ENCODE measurements at places on chromosomes 5 and 9.
A peak's percentile ranks its signal among the peaks of the same experiment; 100 is the strongest.

DNA sequence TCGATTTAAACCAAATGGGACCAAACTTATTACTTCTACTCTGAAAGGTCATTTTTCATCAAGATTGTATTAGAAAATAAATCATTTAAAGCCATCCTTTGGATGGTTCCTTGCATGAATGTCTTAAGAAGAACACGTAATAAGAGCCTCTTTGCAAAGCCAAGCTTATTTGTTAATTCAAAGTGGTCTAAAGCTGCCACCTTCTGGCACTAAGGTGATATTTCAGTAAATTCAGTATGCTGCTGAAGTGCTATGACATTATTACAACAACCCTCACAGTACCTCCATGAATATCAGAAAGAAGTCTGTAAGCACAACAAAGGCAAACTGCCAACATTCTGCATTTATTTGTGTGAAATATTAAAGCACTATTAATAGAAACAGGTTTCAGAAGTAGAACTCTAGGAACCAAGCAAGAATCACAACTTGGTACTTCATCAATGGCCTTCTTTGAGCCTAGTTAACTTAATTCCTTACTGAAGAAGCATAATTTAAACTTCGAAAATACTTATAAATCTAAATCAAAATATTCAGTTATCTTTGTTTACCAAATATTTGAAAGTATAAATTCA, 53.1 kb upstream of the TYRP1 start:
- peak; percentile 20 for DNase-seq

DNA sequence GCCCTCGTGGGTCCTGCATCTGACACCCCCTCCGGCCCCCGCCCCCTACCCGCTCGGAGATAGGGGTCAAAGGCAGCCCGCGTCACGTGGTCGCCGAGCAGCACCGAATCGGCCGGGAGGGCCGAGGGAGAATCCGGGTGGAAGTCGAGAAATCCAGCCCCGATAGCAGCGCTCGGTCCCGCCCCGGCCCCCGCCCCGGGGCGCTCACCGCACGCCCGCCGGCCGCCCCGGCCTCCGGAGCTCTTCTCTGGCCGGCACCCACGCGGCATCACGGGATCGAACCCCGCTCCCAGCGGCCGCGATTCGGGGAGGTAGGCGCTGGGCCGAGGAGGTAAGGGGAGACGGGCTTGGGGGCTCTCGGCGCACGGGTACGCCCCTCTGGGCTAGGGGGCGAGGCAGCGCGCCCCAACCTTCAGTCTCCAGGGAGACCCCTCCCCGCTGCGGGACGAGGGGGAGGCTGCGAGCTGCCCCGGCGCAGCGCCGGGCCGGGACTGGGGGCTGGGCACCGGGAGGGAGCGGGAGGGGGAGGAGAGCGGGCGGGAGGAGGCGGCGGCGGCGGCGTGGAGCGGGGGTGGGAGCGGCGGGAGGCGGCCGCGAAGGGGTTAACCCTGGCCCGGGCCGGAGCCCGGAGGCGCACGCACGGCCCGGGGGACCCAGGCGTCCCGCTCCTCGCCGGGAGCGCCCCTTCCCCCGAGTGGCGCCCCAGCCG, 22.1 kb upstream of the NDST1 start:
- DNase-seq: peak; percentile 76

GRCh38 chr5:111859533-111860270, 102.7 kb upstream of the NREP start:
- DNase-seq: peak; percentile 34

DNA sequence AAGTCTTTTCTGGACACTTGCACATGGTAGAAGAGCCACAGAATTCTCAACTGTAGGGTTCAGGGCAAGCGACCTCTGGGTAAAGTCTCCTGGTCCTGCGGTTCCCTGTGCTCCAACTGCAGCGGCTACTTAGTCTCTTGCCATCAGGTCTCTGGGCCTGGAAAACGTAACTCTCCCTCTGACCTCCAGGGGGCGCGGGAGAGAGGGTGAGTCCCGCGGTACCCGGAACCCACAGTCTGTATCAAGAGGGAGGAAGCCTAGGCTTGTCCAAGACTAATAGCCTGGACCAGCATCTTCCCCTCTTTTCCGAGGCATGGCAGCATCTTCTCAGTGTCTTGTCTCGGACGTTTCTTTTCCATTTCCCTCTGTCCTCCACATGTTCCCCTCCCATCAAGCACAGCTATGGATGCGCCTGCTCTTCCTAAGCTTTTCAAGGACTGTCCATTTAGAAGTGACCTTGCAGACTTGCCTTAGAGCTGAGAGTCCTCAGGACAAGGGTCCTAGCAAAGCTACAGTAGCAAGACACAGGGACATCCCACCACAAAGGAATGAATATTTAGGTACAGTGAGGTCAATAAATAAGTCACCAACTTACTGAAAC, 59.3 kb downstream of the FSTL4 start:
- DNase-seq: peak; percentile 79
